ENCODE measurements at places on chromosomes 12 and 14.

DNA sequence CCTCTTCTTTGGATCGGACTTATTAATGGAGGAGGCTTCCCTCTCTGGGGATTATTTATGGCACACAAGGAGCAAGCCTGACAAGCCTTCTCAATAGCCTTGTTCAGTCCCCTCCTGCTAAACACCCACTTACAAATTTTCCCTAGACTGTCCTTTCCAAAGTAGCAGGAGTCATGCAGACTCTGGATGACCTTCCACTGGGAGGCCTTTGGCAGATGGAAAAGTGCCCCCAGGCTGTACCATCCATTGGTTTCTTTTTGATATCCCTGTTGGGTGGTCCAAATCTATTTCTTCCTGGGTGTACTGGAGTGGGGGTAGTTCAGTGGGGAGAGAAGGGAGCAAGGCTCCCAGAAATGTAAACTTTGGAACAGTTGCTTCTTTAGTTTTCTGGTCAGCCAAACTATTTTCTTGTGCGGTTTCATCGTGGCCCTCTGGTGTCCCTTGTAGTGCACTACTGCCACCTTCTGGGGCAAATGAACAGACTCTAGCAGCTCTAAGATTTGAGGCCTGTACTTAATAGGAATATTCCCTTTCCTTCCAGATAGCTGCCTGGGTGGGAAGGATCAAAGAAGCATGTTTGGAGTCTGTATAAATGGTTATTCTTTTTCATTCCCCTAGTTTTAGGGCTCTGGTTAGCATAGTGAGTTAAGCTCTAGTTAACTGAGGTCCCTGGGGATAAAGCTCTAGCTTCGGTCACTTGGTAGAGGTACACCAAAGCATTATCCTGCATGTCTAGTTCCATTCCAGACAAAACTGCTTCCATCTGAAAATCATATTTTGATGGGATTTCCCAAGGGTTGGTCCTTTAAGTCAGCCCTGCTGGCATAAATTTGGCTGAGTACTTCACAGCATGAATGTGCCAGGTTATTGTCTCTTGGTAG is 409.5 kb downstream of the SLC6A15 start:
- no peak for DNase-seq

- no peak for DNase-seq
Measured at GRCh38 chr12:12159988-12160387, 89.2 kb downstream of the BCL2L14 start.

DNA sequence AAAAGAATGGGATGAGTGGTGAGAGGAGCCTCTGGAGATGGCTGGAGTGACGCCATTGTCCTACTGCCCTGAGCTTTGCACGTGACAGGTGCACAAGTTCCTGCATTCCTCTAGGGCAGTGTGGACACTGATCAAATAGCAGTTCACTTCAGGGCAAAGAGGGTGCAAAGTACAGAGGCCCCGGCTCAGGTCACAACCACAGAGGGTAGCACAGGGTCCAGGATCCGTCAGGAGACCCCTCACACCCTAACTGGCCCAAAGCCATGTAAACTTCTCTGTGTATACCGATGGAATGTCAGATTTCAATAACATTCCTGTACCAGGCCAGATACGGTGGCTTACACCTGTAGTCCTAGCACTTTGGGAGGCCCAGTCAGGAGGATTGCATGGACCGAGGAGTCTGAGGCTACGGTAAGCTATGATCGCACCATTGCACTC is 10.4 kb upstream of the FBLN5 start:
- no peak for DNase-seq

DNA sequence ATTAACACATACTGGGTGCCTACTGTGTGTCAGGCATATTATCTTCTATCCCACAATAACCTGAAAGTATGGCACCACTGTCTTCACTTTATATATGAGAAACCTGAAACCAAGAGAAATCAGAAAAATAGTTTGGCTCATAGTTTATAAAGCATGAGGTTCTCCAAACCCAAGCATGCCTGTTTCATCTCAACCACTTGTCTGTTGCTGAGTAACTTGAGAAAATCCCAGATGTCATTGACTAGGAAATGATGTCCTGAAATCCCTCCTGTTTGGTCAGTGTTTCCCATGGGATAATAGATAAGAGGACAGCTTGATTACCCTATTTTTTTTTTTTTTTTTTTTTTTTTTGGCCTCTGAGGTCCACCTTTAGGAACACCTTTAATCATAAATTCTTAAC is 2.6 kb upstream of the IFNG-AS1 start:
- no peak for DNase-seq

All from RCC 7860 (cell line).